PC-9 (cell line): ENCODE measurements at places on chromosomes 2 and 18. TPM values are rescaled to one million over a fixed set of nuclear protein-coding genes. Genes with fewer than 3 reads are reported as not detected.

GRCh38 chr2:182173944-182174622 lies 188.4 kb downstream of the PPP1R1C start:
- no peak overlapping the region for H3K4me3 ChIP-seq
- no peak for DNase-seq

DNA sequence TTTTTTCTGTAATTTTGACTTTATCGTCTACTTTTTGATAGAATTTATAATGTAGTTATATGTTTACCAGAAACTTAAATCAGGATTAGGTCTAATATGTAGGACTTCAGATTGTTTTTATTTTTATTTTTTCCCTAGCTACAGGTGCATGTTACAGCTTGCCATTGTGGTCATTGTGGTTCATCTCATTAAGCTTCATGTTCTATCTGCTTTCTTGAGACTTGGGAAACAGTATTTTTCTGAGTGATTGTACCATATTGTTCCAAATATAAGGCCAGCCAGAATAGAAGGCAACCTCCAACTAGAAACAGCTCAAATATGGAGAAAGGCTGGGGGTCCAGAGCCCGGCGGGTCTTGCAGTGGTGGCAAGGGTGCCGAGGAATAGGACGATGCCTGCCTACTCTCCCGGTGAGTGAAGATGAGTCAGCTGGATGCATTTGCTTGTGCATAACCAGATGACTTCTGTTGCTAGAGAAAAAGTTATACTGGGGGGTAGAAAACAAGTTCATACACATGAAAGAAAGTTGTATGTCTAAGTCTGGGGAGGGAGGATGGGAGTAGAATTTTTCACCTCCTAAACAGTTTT lies 188.4 kb downstream of the CCDC85A start:
- H3K27me3 ChIP-seq, result no peaks in the 10 kb centered on the region
- DNase-seq, result no peak
- H3K27ac ChIP-seq, result no peak overlapping the region

- DNase-seq, result no peak
- H3K27me3 ChIP-seq, result no peaks in the 10 kb centered on the region
- H3K4me3 ChIP-seq, result no peak overlapping the region
- no peak overlapping the region for H3K27ac ChIP-seq
- no peaks in the 10 kb centered on the region; the same call in 1 of the 2 replicates for H3K36me3 ChIP-seq
Observed at GRCh38 chr2:111250448-111251030, 129.8 kb downstream of the BCL2L11 start.

DNA sequence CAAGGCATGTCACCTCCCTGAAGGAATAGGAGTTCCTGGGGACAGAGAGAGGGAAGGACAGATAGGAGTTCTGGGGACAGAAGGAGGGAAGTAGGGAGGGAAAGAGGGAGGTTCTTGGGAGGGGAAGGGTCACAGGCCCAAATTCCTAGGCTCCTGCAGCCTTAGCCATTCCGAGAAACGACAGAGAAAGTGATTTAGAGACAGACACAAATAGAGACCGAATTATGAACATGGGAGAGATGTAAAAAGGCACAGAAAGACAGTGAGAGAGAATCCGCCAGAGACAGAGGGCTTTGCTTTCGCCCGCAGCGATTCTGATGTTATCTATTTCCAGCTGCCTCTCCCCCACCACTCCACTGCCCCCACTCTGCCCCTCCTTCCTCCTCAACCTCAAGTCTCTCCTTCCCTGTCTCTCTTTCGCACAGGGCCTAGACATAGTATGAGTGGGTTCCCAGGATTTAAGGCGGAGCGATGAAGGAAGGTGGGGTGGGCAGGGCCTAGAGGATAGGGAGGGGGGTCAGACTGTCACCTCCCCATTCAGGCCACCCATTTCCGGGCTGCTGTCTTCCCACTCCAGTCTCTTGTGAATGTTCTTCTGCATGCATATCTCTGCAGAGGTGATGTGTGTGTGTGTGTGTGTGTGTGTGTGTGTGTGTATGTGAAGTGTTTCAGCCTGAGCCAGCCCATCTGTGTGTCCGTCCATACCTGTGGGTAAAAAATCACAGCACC lies 3.3 kb upstream of the WNT6 start:
- H3K27me3 ChIP-seq, result peaks cover 13% of the 10 kb centered on the region; the same call in 1 of the 2 replicates
- H3K4me3 ChIP-seq, result no peak overlapping the region
- H3K36me3 ChIP-seq, result no peaks in the 10 kb centered on the region
- peaks cover 36% of the 10 kb centered on the region for H3K4me1 ChIP-seq
- no peak for DNase-seq

DNA sequence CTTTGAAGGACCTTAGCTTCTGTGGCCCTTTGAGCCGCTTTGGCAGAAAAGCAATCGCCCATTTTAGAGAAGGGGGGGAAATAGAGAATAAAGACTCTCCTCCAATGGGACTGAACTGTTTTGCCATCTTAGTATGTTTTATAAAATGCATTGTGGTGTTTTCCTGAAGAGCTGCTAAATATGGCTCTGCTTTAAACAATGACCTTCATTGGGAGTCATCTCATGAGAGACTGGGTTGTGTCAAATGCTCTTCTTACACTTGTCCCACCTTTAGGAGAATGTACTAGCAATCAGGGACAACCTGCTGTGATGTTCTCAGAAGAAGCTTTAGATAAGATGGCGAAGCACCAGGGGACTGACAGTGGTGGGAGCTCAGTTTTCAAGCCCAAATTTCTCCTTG lies 418.9 kb upstream of the POU3F3 start:
- H3K4me3 ChIP-seq, result no peak overlapping the region
- H3K36me3 ChIP-seq, result no peaks in the 10 kb centered on the region
- peaks cover 40% of the 10 kb centered on the region for H3K27me3 ChIP-seq
- H3K27ac ChIP-seq, result no peak overlapping the region
- no peaks in the 10 kb centered on the region for H3K4me1 ChIP-seq

DNA sequence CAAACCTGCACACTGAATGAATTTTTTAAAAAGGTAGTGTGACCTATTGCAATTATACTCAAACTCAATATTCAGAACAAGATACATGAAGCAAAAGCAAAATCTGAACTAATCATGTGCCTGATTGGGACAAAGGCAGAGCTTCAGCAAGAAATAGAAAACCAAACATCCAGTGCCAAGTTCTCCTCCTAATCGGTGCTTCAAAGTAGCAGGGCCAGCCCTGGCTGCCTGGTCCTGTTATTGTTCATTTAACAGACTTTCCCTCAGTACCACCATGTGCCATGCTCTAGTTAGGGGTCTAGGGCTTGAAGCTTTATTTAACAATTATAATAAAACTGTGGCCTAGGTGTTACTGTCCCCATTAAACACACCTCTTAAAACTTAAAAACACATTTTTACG lies 281.5 kb upstream of the PXDN start:
- no peak for DNase-seq
- H3K4me1 ChIP-seq, result no peaks in the 10 kb centered on the region
- H3K27ac ChIP-seq, result no peak overlapping the region
- no peak overlapping the region for H3K4me3 ChIP-seq
- no peaks in the 10 kb centered on the region for H3K36me3 ChIP-seq

- peaks cover 18% of the 10 kb centered on the region; the same call in 1 of the 2 replicates for H3K4me1 ChIP-seq
- no peak overlapping the region for H3K4me3 ChIP-seq
- H3K36me3 ChIP-seq, result peaks cover 4% of the 10 kb centered on the region; the same call in 1 of the 2 replicates
- peak overlapping the region; percentile 70 for H3K27ac ChIP-seq
- DNase-seq, result peak; percentile 22
- no peaks in the 10 kb centered on the region for H3K27me3 ChIP-seq
Observed at GRCh38 chr2:100959225-100959880, 42.7 kb upstream of the RPL31 start.

DNA sequence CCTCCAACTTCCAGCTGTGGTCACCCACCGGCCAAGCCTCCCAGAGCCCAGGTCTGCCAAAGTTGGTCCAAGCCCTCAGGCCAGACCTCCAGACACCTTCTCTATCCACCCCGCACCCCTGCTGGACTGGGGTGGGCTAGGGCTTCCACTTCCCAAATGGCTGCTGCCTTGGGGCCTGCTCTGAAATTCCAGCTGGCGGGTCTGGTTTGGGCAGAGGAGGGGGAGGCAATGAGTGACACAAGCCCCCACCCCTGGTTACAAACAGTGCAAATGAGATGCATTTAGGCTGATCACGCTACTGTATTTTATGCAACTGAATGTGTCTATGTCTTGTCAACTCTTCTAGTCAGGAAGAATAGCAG lies 14.6 kb downstream of the POU3F3 start:
- H3K27ac ChIP-seq, result no peak overlapping the region
- H3K4me3 ChIP-seq, result no peak overlapping the region
- no peaks in the 10 kb centered on the region for H3K36me3 ChIP-seq
- H3K4me1 ChIP-seq, result no peaks in the 10 kb centered on the region

Gene TSPYL6
- not detected in 2 replicates for total RNA-seq

Gene OR6B2
- not detected in 2 replicates for total RNA-seq

Gene MRPS5
- 69.0 and 69.4 TPM in 2 replicates for total RNA-seq

Gene GRHL1
- total RNA-seq, result 8.6 and 10.6 TPM in 2 replicates

Gene CCDC74A
- total RNA-seq, result 3.4 and 4.0 TPM in 2 replicates

Gene ITPRIPL1
- not detected in 2 replicates for total RNA-seq

Gene C2orf92
- total RNA-seq, result 11.2 and 14.0 TPM in 2 replicates
